Cerebellar cortex (tissue), 1 donor: ENCODE measurements at places on chromosomes 1 and 21.

GRCh38 chr1:101316256-101316655, 79.4 kb downstream of the S1PR1 start:
- DNase-seq, result no peak

DNA sequence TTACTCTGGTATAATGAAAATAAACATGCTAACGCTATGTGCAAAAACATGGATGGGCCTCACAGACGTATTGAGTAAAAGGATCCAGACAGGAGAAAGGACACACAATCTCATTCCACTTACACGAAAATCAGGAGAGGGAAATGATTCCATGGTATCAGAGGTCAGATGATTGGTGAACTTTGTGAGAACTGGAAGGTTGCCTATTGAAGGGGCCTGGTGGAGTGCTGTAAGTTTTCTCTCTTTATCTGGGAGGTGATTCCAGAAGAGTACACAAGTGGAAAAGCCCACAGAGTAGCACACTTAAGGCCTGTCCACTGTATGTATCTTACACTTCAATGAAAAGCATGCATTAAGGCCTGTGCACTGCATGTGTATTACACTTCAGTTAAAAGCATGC, 9.6 kb downstream of the GSTM2 start:
- DNase-seq, result no peak

- DNase-seq, result no peak
Observed at GRCh38 chr1:109514846-109515245, 5.3 kb upstream of the AMIGO1 start.

DNA sequence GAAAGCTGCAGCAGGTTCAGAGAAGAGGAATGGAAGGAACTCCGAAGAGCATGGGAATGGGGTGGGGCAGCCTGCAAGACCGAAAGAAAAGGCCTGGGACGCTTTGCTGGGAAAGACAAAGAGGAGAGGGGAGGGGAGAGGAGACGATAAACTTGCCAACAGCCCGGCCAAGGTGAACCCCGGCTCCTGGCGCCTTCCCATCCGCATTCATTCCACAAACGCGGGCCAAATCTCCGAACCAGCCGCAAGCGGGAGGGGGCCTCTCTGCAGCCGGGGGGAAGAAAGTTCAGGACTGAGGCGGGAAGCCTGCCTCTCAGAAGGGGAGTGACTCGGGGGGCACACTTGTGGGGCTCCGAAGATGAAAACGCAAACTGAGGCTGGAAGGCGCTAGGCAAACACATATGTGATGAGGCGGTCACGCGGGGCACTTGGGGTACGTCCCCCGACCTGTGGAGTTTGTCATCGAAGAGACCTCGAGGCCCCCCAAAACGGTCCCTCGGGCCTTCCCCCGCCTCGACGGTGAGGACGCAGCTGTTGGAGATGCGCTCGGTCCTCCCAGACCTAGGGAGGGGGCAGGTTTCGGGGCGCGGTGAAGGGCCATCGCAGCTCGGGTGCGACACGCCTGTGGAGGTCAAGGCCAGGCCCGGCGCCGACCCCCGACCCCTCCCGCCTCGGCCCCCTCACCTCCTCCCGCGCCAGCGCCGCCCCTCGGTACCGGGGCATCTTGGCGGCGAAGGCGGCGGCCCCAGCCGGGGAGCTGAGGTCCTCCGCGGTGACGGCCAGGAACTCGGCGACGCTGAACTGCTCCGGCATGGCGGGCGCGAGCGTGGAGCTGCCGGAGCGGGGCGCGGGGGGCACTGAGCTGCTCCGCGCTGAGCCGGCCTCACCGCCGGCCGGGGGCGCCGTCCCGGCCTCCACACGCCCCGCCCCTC, at the start of gene ASAP3:
TSS of gene ASAP3 (minus strand) at position 859 of the 932 bp plus-strand sequence. CDS start at position 813, 46 bp downstream.
- peak; percentile 32 for DNase-seq

DNA sequence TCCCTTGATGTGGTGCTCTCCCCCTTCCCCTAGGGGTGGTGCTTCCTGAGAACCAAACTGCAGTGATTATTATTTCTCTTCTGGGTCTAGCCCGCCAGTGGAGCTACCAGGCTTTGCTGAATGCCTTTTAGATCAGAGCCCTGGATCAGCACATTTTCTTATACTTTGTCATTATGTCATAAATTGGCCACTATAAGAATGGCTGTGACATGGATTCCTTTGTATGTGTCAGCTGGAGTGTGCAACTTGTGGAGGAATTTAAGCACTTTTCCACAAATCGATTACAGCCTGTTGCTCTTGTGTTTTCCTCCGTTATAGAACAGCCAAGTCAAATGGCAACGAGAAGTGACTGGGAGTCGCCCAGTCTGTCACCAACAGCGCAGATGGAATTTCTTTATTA, 273.3 kb downstream of the DUSP10 start:
- DNase-seq, result no peak

GRCh38 chr1:204493145-204493983, 1.2 kb downstream of the PIK3C2B start:
- DNase-seq, result no peak

DNA sequence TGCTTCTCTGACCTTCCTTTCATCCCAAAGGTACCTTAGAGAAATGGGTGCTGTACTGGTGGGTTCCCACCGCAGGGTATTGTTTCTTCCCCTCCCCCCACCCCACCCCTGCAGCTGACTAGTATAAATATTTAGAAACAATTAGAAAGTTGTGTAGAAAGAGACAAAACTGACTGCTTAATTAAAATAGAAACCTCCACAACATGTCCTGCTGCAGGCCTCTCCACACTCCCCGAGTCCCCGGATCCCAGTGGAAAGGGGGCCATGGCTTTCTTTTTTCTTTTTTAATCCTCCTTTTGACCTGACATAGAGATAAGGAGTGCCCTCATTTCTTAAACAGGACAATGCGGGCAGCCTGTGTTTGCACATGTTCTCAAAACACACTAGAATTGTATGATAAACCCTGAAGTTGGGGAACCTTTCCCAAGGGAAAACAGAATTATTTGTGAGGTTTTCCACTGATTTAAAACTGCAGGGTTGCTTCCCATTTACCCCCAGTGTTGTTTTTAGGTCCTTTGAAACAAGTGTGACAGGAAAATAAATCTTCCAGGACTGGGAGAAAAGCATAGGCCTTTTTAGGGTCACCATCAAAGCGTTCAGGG, 1.7 kb downstream of the RHOU start:
- DNase-seq, result no peak

GRCh38 chr1:243213045-243213787, 41.9 kb downstream of the CEP170 start:
- DNase-seq, result no peak

GRCh38 chr1:239765163-239765562, 326.5 kb upstream of the FMN2 start:
- no peak for DNase-seq

DNA sequence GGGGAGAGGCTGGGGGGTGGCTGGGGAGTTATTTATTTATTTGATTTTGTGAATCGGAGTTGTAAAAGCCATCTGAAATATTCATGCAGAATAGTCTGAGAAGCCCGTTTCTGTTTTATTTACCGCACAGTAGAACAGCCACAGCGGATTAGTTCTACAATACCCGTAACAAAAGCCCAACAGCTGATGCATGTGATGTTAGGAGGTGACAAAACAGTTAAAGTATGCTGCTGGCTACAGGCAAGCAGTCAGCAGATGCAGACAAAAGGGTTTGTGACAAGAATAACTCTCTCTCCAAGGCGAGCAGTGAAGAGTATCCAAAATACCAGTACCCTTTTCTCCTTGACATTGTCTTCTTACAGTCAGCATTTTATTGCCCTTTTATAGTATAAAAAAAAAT, 42.0 kb downstream of the PROX1 start:
- no peak for DNase-seq

DNA sequence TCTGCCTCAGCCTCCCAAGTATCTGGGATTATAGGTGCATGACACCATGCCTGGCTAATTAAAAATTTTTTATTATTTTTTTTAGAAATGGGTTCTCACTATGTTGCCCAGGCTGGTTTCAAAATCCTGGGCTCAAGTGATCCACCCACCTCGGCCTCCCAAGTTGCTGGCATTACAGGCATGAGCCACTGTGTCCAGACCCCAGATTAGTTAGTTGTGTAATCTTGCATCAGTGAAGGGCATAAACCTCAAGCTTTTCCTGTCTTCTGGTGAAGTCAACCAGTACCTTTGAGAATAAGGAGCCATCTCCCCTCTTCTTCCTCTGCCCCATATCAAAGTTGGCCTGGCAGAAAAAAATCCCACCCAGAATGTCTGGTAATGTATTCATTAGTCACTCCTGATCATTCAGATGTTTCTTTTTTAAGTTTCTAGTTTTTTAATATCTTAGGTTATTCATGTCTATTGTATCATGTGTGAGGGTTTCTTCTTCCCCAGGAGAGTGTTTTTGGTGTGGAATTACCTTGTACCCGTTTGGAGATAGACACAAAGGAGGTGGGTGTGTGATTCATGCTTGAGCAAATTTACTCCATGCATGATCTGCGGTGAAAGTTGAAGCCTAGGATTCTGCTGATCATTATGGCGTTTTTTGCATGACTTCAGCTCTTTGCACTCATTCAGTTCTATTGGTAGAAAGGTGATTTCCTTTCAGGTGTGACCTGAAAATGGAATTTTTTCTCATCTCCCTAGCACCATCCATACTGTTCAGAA, 144.0 kb downstream of the FMN2 start:
- no peak for DNase-seq

DNA sequence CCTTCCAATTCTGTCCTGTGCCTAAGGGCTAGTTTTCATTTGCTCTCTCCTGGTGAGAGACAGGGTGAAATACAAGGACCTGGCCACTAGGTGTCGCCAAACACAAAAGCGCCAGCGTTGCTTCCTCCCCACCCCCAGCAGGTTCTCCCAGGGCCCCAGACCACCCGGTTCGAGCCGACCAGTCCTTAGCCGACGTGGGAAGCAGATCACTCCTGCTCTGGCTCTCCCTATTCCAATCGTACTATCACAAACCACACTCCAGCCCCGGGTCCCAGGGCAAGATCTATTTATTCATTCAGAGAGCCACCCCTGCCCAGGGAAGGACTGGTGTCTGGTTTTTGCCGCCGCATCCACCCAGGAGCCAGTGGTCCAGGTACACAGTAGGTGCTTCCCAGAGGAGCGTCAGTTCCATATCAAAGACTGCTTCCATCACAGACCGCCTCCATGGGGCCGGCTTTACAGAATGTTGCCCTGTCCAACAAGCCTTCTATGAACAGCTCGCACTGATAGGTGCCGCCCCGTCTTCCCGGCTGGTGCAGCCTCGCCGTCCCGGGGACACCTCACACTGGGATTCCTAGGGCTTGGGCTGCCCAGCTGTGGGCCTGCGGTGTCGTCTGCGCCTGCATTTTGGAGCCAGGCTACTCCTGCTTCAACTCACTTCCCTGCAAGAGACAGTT, 35.0 kb downstream of the CTNNBIP1 start:
- DNase-seq, result peak; percentile 93

DNA sequence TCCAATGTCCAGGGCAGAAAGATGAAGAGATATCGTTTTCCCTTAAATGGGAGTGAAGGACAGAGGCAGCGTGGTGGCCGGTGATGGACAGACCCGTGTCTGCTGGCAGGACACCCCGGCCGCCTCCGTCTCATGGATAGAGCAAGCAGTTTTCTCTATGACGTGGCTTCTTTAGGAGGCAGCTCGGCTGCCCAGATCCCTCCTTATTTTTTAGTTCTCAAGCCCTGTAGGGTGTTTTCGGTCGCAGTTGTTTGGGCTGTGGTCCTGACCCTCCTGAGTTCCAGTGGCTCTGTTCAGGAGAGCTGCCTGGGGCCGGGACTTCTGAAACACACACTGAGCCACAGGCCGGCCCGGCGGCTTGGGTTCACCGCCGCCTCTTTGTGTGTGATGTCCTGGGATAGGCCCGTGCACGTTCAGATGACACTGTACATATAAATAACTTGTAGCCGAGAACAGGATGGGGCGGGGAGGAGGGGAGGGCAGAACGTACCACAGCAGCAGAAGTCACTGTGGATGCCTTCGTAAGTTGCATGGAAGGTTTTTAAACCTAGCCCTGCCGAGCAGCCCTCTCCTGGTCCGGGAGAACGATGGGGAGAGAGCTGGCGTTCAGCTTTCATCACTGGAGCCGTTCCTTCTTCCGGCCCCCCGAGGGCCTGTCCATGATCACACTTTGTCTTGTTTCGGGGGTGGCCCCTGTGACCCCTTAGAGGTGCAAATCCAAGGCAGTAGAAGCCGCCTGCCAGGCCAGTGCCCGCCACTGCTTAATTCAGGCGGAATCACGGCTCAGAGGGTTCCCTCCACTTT, 65.2 kb downstream of the SIK1 start:
- DNase-seq, result no peak

DNA sequence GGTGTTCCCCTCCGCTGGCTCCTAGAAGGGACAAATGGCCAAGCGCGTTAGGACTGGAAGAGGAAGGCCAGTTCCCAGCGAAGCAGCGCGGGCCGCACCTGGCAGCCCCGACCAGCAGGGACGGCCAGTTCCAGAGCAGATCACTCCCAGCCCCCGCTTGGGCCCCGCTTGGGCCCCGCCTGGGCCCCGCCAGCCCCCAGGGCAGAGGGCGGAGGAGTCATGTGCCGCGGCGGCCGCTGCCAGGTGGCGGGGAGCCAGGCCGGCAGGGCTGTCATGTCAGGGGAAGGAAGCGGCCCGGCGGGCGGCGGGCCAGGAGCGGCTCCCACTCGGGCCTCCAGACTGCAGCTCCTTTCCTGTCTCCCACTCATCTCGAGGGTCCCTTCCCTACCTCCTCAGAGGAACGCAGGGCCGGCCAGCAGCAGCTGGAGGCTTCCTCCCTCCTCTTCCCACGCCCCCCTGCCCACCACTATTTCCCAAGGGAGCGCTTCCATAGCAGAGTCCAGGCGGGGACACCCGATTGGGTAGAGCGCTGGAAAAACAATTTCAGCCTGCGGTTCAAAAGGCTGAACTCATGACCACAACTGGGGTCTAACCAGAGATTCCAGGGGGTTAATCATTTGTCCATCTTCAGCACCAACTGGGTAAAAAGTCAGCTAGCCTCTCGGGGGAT, 16.5 kb downstream of the ZNF697 start:
- peak; percentile 45 for DNase-seq

DNA sequence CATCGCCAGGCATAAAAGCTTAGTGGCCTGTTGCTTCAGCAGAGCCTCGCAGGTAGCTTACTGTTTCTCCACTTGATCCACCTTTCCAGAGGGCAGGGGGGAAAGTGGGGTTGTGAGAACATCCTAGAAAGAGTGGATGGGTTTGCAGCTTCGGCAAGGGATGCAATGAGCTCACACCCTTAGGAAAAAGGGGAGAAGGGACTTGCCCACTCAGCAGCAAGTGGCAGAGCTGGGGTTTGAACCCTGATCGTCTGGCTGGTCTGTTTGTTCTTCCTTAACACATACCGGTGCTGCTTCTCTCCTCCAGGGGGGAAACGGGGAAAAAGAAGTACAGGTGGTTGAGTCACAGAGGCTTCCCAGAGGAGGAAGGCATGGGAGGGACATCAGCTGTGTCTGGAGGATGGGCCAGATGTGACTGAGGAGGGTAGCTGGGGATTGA, 1.0 kb downstream of the TMEM201 start:
- no peak for DNase-seq

- DNase-seq, result peak; percentile 67
Observed at GRCh38 chr1:27569088-27569460, 34.9 kb downstream of the AHDC1 start.

DNA sequence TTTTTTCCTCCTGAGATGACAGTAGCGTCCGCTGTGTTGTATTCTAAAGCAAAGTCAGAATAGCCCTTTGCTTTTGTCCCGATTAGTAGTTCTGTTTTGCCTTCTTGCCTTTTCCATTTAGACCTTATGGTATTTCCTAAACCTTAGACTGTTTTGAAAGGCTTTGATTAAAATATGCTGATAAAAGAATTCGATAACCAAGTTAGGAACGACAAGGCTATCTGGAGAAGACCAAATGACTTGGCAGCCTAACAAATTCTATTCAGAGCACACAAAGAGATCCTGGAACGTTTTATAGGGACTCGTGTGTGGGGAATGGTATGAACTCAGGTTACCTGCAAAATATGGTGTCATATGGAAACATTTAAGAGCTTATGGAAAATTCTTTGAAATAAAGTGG, 42.9 kb downstream of the NFIA start:
- DNase-seq, result peak; percentile 77
